ENCODE measurements at places on chromosomes 1 and 21.
A peak's percentile ranks its signal among the peaks of the same experiment; 100 is the strongest.

- no peak for DNase-seq
Measured at GRCh38 chr21:46063227-46063626, 34.7 kb upstream of the COL6A2 start.

DNA sequence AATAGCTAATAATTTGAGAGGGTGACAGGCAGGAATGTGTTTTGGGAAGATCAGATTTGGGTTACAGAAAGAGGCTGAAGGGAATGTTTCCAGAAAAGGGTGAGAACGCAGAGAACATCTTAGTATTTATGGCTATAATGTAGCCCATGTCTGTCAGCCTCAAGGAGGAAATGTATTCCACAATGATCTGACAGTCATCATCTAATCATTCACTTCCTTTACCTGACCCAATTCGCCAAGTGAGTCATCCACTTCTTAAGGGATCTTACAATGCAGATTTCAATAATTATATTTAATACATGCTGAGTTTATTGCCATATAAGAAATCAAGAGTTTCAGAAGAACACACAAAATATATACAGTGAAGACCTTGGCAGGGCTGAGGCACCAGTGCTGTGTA is 10.8 kb downstream of the TRIM45 start:
- no peak for DNase-seq

DNA sequence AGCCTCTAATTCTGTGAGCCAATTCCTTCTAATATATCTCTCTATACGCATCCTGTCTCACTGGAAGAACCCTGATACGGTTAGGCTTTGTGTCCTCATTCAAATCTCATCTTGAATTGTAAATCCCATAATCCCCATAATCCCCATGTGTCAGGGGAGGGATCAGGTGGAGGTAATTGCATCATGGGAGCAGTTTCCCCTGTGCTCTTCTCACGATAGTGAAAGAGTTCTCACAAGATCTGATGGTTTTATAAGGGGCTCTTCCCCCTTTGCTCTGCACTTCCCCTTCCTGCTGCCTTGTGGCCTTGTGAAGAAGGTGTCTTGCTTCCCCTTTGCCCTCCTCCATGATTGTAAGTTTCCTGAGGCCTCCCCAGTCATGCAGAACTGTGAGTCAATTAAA is 116.1 kb downstream of the MRPS6 start:
- DNase-seq, result no peak

DNA sequence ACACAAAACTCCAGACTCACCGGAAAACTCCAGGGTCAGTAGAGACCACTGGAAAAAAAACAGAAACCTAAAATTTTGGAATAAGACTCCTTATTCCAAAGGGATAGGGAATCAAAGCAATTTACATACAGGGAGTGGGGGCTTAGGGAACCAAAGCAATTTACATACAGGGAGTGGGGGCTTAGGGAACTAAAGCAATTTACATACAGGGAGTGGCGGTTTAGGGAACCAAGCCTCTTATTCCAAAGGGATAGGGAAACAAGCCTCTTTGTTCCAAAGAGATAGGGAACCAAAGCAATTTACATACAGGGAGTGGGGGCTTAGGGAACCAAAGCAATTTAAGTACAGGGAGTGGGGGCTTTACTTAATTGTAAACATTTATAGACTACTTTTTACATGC is 28.4 kb upstream of the TTLL7 start:
- no peak for DNase-seq

DNA sequence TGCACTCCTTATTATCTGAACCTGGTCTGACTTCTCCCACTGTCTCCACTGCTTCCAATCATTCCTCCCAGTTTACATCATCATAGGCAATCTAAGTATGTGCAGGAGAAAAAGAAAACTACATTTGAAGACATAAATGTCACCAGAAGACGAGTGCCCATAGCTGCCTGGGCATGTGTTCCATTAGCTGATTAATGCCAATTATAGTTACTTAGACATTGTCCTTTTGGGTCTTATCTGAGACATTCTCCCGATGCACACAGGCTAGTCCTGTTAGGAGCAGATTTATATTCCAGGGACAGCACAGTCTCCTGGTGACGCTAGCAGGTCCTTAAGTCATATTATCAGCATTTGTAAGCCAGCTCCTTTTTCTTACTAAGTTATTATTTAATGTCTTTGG is 52.6 kb upstream of the PTGFRN start:
- no peak for DNase-seq

DNA sequence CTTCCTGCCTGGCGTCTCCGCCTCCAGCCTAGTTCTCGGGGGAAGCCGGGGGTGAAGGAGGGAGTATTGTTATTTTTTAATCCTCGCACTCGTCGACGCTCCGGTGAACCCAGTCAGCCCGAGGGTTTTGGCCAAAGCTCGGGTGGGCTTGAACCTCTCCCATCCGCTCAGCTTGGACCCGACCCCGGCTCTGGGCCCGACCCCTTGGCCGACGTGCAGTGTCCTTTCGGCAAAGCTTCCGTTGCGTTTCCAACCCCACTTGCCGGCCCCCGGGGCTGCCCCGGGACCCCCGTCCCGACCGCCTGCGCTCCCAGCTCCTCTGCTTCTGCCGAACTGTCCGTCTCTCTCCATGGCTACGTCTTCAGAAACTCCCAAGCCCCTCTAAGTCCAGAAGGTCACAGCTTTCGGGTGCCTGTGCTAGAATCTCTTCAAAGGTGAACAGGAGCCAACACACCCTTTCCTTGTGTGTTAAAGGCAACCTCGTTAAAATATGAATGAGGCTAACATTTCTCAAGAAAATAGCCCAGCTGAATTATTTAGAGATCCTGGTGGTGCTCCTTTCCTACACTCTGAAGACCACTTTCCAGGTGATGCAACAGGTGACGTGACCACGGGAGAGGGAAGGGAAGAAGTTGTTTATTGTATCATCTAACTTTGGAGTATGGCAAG is 647 bp downstream of the DESI2 start:
- DNase-seq, result no peak

DNA sequence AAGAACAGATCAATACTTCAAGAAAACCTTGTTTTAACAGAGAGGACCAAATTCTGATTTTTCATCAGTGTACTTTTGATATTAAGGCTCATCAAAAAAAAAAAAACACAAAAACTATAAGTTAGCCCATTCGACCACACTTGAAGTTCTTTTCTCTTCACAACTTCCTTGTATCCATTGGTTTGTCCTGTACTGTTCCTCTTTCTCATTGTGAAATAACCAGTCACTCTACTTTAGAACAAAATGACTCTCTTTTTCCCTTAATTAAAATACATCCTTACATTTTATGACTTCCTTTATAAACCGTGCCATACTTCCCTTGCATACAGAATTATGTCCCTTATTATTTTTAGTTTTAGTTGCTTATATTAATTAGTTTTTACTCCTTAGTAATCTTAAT is 8.4 kb downstream of the QSOX1 start:
- no peak for DNase-seq

GRCh38 chr1:245765230-245766000 is 610.6 kb downstream of the KIF26B start:
- DNase-seq, result peak; percentile 65

GRCh38 chr1:218521414-218522169 is 176.5 kb downstream of the TGFB2 start:
- DNase-seq, result no peak

DNA sequence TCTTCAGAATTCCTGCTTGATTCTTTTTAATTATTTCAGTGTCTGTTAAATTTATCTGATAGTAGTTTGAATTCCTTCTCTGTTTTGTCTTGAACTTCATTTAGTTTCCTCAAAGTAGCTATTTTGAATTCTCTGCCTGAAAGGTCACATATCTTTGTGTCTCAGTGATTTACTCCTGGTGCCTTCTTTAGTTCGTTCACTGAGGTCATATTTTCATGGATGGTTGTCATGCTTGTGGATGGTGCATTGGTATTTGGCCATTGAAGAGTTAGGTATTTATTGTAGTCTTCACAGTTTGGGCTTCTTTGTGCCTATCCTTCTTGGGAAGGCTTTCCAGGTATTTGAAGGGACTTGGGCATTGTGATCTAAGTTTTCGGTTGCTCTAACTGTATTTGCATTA is 267.9 kb downstream of the HHAT start:
- DNase-seq, result no peak

- no peak for DNase-seq
Measured at GRCh38 chr1:26315874-26316850, 1.6 kb upstream of the CD52 start.

DNA sequence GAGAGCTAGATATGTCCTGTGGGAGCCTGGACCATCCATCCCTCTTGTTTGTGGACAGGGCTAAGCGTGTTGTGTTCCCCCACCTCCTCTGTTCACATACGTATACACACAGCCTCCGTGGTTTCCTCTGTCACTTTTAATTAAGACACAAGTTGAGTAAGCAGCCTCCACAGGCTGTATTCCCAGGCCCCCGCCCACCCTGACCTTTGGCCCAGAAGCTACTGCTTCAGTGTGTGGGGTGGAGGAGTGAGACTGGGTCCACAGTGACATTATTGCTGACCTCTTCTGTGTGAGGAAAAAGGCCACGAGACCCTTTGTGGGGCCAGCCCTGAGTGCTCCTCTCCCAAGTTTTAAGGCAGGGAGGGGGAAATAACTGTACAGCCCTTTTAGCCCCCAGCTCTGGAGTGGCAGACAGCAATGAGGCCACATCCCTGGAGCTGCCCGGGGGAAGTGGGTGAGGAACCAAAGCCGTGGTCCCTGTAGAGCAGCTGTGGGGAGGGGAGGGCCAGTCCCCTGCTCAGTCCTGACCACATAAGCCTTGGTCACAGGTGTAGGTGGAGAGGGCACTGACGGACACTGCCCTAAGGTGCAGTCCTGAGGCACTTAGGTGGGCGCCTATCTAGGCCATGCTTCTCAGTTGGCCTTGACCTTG is 4.4 kb downstream of the ELOVL1 start:
- peak; percentile 23 for DNase-seq

GRCh38 chr1:204145033-204145504 is 6.8 kb downstream of the ETNK2 start:
- no peak for DNase-seq

- DNase-seq, result no peak
Measured at GRCh38 chr1:216682752-216683151, 40.5 kb downstream of the ESRRG start.

DNA sequence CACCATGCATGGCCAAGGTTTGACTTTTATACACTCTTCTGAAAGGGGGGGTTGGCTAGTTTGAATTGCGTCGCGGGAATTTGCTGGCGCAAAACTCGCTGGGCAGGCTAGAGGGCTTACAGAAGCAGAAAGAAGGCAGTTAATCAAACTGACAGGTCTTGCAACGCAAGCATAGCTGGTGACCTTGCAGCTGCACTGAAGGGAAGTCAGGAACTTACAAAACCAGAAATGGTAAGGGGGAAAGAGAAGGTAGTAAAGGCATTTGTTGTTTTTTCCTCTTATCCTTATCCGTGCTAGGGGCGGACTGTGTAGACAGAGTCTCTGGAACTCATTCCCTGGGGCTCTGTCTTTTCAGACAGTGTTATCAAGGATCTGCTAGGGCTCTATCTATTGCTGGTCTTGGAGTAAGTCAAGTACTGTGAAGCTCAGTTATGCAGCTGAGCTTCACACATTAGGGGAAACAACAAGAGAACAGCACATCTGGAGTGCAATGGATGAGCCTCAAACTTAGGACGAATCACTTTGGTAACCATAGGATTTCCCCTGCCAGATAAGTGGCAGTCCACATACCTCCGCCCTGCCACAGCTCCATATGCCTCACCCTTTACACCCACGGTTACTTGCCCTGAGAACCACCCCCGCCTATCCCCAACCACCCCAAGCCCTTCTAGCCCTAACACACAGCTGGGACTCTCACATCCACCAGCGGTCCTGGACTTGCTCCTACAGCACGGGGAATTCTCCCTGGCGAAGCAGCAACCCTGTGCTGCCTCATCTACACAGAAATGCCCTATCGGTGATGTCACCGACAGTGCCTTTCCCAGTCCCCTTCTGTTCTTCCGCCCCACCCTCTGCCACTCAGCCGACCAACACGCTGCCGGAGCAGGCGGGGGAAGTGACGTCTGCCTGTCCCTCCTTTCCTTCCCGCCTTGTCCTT is 251.4 kb downstream of the FAM72C start:
- DNase-seq, result no peak

- peak; percentile 61 for DNase-seq
Measured at GRCh38 chr1:208988811-208989222, 594.7 kb upstream of the CAMK1G start.

GRCh38 chr1:150567341-150567716 is 12.1 kb downstream of the MCL1 start:
- no peak for DNase-seq

- DNase-seq, result no peak
Measured at GRCh38 chr1:96992871-96993270, 271.3 kb downstream of the PTBP2 start.

GRCh38 chr1:86866665-86867064 is 47.3 kb downstream of the SELENOF start:
- DNase-seq, result no peak

GRCh38 chr1:62732331-62732730 is 44.1 kb upstream of the DOCK7 start:
- no peak for DNase-seq

Data from RCC 7860 (cell line).